ENCODE measurements at places on chromosomes 13 and 19.

DNA sequence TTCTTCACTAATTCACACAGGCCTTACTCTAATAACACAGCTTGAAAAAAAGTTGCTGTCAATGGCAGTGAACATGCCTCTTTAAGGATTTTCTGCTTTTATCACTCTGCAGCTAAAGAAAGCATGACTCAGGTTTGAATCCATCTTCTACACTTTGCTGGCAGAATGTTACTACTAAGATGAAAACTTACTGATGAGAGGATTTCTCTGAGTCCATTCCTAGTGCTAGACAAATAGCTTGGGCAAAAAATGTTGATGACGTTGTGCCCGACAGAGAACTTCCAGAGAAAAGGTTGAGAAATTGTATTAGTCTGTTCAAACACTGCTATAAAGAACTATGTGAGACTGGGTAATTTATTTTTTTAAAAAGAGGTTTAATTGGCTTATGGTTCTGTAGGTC, 572.0 kb downstream of the IRS2 start:
- DNase-seq: no peak

DNA sequence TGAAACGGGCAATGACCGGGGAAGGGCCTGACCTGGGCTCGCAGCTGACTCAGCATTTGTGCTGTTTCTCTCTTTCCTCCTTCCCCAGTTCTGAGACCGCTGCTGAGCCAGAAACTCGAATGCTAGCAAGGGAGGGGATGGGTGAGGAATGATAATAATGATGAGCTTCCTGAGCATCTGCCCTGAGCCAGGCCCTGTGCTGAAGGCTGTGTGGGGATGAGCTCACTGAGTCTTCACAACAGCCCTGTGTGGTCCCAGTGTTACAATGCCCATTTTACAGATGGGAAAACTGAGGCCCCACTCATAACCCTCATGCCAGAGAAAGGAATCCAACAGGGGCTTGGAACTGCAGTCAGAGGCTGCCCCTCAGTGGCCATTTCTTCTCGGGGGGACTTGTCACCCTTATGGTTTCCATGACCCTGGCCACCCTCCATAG, 8.1 kb downstream of the SULT2B1 start:
- no peak for DNase-seq

DNA sequence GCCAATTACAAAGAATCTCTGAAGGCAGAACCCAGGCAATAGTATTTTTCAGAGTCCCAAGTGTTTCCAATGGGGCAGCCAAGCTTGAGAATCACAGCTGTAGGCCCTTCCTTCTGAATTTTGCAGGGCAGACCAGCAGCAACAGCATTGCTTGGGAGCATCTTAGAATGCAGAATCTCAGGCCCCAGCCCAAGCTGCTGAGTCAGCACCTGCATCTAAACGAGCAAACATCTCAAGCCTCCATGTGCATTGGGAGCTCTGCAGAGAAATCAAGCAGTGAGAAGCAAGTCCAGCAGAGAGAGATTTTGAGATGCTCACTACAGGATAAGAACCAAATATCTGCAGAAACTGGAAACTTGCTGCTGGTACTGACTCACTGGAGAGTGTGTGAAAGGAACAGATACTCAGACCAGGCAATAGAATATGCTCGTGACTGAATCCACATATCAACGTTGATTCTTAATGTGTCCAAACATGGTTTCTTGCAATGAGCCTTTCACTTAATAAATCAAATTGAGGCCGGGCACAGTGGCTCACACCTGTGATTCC, 81.5 kb upstream of the TNFSF11 start:
- DNase-seq: no peak

DNA sequence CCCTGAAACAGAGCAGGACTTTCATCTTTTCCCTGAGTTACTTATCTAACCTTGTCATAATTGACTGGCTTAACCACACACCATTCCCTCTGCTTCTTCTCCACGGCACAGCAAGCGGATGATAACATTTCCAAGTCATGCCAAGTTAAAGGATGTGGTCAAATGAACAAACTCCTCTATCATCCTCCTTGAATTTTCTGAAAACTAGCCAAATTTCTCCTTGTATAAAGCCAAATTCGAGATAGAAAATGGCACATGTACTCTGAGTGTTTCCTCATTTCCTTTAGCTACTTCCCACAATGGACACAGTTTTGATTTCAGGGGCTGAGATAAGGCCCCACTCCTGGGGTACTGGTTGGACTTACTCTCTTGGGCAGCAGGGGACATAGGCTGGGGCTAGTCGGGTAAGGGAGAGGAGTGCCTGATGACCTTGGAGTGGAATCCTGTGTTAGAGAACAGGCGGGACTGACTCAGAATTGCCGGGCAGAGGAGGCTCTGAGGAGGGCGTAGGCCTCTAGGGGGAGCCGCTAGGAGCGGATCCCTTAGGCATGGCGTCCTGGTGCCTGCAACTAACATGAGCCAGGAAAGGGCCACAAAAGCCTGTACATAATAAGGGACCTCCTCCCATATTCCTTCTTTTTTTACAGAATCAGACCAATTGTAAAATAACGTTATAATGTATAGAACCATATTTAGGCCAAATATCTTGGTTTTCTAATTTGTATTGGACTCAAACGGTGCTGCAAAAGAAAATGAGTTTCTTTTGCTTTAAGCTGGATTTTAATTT, 20.3 kb upstream of the TMTC4 start:
- no peak for DNase-seq

- DNase-seq: no peak
These were observed 13.2 kb upstream of the ZNF254 start for GRCh38 chr19:24073807-24074206.

DNA sequence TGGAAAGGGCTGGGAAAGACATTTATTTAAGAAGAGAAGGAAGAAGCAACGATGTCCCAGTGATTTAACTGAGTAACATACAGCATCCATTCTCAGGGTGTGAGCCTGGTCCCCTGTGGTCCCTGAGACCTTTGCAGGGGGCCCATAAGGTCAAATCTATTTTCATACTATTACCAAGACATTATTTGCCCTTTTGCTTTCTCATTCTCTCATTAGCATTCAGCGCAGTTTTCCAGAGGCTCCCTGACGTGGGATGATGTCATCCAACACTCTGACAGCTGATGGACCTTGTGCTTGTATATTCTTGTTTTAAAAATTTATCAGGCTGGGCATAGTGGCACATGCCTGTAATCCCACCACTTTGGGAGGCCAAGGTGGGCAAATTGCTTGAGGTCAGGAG, 18.3 kb upstream of the HNRNPUL1 start:
- DNase-seq: no peak

- no peak for DNase-seq
These were observed 231.9 kb downstream of the KCTD12 start for GRCh38 chr13:76654263-76654662.

DNA sequence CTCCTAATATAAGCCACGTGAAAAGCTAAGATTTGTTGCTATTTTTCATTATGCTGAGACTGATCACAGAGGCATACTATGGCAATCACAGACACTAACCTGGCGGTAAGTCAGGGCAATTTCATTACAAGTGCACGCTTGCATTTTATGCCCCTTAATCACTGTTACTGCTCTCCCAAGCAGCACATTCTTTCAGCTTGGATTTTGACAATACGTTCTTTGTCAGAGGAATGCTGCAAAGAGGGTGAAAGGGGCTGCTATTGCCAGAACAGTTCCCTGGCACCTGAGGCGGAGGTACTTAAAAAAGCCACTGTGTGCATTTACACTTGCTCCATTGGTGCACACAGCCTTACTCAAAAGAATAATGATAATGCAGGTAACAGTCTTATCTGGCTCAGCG, 346.6 kb downstream of the RFC3 start:
- DNase-seq: no peak

DNA sequence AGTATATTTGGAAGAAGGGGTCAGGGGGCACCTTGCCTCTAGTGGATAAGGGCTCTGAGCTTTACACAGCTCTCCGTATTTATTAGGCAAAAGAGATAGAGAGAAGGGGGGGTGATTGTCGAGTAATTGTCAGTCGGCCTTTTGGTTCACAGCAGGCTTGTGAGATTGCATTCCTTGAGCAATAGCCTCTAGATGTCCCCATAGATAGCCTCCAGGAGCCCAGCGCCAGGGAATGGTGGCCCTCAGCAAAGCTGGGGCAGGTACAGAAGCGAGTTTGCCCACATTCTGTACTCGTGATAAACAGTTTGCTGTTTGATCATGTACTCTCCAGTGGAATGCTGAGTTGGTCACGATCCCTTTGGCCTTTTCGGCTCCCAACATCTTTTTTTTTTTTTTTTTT, 4.6 kb downstream of the ZNF613 start:
- no peak for DNase-seq

- DNase-seq: no peak
These were observed 1392.9 kb downstream of the EFNB2 start for GRCh38 chr13:105142556-105142955.

- DNase-seq: no peak
These were observed 19.8 kb downstream of the MYO9B start for GRCh38 chr19:17095141-17095919.

DNA sequence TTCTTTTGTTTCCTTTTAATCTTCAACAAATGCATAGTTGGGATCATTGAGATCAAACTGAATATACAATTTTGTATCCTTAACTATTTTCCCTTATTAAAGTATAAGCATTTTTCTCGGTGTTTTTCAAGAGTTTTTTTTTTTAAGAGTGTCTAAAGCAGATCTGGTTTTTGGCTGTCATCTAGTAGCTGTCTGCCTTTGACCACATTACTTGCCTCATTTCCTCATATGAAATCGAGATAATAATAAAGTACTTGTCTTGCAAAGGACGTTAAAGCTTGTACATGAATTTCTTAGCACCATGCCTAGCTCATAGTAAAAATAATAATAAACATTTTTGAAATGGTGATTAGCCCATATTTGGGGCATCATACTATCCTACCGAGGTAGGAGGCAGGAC, 121.2 kb downstream of the PDS5B start:
- no peak for DNase-seq

DNA sequence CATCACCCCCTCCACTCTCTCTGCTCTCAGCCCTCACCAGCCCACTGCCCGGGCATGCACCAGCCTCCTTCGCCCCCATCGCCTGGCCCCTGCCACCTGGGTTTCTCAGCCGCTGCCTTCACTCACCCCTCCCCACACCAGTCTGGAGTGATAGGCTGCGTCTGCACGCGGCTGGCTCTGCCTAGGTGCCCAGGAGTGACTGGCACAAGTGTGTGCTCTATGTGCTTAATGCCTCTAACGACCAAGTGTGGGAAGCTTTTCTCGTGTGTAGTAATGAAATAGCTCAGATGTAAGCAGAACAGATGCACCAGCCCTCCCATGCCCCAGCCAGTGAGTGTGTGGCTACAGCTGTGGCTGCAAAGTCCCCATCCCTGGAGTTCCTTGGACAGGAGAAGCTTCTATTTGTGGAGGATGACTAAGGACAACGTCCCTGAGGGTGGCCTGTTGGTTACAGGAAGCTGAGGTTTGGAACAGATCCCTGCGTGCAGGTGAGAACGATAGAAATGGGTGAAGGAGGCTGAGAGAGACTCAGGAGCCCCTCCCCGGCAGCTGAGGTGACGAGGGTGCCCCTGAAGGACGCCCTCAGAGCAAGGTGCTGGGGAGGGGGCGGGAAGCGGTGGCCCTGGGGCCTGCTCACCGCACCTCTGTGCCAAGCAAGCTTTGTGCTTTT, 35.6 kb downstream of the ATP11A start:
- DNase-seq: no peak

DNA sequence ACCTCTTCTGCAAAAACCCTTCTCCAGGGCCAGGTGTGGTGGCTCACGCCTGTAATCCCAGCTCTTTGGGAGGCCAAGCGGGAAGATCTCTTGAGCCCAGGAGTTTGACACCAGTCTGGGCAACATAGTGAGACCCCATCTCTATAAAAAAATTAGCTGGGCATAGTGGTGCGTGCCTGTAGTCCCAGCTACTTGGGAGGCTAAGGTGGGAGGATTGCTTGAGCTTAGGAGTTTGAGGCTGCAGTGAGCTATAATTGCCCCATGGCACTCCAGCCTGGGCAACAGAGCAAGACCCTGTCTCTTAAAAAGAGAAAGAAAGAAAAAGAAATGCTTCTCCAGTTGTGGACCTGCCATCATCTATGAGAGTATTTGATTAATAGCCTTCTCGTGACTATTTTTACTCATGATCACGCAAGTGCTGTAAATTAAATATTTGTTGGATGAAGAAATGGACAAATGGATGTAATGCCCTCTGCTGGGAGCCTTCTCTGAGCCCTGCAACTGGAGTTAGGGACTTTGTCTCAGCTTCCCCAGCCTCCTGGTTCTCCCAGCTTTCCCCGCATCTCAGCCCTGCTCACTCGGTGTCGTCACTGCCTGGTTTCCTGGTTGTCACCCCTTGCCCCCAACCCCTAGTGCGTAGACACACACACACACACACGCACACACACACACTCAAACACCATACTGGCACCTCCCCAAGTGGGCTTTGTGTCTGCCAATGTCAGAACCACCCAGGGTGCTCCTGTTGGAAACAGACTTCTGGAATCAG, 12.2 kb downstream of the WIZ start:
- no peak for DNase-seq

- DNase-seq: no peak
These were observed 603 bp downstream of the GPALPP1 start for GRCh38 chr13:44989941-44990340.

DNA sequence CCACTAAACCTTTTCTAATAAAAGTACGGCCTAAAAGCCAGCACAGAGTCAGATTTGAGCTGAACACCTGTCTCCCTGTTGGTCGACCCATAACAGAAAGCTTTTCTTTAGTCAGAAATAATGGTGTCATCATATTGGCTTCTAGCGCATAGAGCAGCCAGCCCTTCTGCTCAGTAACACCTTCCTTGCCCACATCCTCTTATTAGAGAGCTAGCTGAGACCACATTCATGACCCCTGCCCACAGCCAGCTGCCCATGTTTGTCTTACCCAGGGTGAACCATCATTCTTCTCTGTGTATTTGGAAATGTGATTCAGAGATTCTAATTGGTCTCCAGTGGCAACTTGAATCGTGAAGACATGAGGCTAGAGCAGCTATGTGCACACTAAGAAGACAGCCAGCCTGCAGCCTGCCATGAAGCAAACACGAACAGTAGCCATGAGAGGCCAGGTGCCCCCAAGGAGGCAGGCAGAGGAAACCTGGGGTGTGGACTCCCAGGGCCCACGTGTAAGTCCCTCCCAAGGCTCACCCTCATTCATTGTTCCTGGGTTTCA, 82.3 kb upstream of the PDCD5 start:
- no peak for DNase-seq

GRCh38 chr13:44120043-44120442, 240.3 kb downstream of the LACC1 start:
- DNase-seq: no peak

DNA sequence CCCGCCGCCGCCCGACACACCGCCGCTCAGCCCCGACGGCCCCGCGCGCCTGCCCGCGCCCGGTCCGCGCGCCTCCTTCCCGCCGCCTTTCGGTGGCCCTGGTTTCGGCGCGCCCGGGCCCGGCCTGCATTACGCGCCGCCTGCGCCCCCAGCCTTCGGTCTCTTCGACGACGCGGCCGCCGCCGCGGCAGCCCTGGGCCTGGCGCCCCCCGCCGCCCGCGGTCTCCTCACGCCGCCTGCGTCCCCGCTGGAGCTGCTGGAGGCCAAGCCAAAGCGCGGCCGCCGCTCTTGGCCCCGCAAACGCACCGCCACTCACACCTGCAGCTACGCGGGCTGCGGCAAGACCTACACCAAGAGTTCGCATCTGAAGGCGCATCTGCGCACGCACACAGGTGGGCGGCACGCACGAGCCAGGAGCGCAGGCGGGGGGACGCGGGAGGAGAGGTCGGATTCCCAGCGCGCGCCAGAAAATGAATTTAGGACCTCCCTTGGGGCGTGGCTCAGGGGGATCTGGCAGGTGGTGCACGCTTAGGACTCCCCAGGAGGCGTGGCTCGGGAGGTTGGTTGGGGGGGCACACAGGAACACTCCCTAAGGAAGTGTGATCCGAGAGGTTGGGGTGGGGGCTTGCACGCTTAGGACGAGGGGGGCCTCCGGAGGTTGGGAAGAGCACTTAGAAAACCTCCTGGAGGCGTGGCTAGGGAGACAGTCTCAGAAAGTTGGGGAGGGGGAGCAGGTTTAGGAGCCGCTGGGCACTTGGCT, 1.2 kb downstream of the KLF2 start:
- DNase-seq: no peak
